H54 (cell line): ENCODE measurements at places on chromosomes 5 and 9.
A peak's percentile ranks its signal among the peaks of the same experiment; 100 is the strongest.

- no peak for DNase-seq
These were observed 760 bp downstream of the NPR3 start for GRCh38 chr5:32711681-32712480.

DNA sequence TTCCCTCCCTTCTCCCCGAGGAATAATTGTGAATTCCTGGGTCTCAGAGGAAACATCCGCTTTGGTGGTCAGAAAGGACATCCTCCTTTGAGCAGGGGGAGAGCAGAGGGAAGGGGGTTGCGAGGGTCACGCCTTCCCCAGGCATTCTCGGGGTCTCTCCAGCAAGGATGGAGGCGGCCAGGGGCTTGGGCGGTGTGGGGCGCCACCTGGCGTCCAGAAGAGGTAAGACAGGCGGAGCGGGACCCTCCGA lies 129.1 kb downstream of the KCNIP1 start:
- DNase-seq: no peak

- DNase-seq: no peak
These were observed 18.9 kb downstream of the NREP start for GRCh38 chr5:111738118-111738517.

DNA sequence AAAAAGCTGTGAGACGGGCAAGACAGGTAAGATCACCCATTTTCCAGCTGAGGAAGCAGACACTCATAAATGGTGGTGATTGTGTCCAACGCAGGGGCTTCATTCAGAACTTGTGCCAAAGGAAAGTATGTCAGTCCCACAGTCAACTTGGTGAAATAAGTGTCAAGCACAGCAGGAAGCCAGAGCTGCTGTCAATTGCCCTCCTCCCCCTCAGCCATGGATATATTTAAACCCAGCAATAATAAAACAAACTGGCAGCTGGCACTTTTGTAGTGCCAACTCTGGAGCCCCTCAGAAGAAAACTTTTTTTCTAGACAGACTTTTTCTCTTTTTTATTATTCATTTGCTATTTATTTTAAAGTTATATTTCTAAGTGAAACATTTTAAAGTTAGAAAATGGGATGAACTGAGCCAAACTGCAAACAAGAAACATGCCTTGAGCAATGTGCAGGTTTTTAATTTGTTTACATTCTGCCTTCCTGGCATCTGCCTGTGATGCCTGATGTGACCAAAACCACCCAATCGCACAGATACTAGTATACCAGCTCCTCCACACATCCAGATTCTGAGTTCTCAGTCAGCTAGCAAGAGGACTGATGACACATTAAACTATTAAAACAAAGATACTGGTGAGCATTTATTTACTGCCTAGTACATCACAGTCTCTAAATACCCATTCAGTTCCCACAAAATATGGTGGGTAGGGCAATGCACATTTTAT lies 17.0 kb downstream of the DMAC1 start:
- DNase-seq: no peak

DNA sequence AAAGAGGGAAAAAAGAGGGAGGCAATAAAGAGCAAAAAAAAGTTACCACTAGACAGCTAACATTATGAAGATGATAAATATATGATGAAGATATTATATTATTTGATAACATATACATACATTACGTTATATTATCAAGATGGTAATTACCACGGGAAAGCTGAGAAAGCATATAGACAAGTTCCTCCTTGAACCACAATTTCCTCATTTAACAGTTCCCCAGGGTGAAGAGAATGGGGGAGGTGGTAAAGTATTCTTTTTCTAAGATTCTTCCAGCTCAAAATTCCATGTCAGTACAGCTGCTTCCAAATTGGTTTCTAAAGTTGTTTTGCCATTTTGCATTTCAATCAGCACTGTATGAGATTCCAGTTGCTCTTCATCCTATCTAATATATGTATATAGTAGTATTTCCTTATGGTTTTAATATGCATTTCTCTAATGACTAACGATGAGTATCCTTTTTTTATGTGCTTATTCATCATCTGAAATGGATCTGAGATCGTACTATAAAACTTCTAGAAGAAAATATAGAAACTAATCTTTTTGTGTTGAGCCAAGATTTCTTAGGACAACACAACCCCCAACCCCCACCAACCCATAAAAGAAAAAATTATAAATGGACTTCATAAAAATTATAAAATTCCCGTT lies 49.5 kb upstream of the C9orf72 start:
- no peak for DNase-seq

DNA sequence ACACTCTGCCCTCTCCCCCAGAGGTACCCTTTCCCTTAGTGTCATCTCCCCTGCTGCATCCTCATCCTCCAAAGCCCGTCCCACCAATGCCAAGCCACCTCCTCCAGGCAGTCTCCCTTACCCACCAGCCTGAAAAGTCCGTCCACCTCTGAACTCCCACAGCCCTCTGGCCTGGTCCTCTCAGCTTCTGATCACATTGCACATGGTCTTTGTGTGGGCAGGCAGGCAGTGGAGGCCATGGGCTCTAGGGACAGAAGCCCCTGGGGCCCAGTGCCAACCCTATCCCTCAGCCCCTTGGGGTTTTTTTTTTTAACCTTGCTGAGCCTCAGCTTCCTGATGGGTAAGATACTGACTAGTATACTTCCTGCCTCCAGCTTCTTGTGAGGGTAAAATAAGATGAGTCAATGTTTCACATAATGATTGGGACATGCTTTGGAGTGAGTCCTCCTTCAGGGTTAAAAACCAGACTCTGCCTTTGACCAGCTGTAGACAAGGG lies 19.4 kb downstream of the CSF1R start:
- peak; percentile 63 for DNase-seq

- no peak for DNase-seq
These were observed 5.4 kb downstream of the GOLM1 start for GRCh38 chr9:86093788-86094555.

DNA sequence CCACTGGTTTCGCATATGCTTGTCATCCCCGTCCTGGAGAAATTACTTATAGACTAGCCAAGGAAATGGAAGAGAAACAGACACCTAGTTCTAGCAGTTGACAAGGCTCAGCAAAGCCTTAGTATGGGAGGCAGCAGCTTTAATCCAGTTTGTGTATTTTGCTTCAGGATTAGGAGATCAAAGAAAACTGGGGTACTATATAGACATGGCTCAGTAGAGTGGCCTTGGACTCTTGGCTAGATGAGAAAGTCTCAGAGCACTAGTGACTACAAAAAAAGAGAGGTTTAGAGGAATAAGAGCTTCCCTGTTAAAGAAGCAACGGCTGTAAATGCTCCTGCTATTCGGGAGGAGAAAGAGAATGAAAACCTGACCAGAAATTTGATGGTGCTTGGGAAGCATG lies 349.1 kb downstream of the CTNND2 start:
- DNase-seq: no peak

GRCh38 chr5:1182633-1183423 lies 18.6 kb upstream of the SLC6A19 start:
- DNase-seq: no peak

DNA sequence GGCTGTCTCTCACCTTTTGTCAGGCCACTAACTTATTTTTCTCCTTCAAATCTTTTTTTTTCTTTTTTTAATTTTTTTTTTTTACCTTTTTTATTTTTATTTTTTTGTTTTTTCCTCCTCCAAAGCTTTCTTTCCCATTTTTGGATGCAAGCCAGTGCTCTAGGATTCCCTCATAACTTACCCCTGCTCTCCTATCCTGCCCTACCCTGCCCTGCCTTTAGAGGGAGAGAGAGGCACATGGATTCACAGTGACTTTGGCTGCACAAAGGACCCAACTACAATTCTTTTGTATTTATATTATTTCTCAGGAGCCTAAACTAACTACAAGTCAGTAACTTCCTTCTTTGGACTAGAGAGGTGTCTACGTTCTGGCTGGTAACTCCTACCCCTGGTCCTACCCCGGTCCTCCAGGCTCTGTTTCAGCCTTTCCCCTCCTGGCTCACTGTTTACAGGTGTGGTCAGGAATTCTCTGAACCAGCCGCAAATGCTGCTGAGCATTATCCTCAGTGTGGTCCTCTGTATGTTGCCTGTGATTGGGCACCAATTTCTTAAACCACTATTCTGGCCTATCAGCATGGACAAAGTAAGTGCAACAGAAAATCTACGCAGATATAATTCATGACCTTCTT lies 8.4 kb upstream of the RUSC2 start:
- DNase-seq: peak; percentile 24

DNA sequence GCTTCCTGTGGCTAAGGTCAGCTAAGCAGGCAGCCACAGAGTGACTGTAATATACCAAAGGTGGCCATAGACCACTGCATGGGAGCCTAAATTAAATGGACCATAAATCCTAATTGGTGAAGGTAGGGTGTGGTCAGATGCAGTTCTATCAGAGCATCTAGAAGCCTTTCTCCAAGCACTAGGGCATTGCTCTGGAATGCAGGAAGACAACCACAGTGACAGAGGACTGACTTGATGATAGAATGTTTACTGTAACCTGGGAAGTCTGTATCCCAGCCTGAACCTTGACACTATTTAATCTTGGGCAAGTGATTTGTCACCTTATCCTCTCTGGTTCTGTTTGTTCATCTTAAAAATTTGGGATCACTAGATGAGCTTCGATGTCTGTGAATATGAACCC lies 2.3 kb downstream of the FBXO38 start:
- no peak for DNase-seq

GRCh38 chr5:55633574-55634208 lies 78.4 kb downstream of the SLC38A9 start:
- DNase-seq: peak; percentile 25

GRCh38 chr9:5354184-5354583 lies 14.5 kb upstream of the RLN1 start:
- no peak for DNase-seq

DNA sequence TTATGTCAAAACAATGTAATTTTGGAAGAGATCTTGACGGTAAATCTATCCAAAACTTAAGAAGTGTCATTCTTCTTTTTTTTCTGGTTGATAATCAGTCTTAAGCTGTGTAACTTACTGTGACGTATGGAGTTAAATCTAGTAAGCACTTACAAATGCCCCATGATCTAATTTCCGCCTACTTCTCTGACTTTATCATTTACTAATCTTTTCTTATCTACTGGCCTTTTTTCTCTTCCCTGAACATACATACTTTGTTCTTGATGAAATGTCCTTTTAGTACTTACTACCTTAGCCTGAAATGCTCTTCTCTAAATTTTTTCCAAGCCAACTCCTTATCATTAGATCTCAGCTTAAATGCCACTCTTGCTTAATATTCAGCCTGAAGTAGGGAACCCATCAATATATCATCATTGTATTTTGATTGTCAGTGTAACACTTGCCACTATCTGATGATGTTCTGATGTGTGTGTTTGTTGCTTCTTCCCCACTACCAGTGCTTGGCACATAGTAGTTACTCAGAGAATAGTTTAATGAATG lies 27.6 kb downstream of the AP3S1 start:
- no peak for DNase-seq

DNA sequence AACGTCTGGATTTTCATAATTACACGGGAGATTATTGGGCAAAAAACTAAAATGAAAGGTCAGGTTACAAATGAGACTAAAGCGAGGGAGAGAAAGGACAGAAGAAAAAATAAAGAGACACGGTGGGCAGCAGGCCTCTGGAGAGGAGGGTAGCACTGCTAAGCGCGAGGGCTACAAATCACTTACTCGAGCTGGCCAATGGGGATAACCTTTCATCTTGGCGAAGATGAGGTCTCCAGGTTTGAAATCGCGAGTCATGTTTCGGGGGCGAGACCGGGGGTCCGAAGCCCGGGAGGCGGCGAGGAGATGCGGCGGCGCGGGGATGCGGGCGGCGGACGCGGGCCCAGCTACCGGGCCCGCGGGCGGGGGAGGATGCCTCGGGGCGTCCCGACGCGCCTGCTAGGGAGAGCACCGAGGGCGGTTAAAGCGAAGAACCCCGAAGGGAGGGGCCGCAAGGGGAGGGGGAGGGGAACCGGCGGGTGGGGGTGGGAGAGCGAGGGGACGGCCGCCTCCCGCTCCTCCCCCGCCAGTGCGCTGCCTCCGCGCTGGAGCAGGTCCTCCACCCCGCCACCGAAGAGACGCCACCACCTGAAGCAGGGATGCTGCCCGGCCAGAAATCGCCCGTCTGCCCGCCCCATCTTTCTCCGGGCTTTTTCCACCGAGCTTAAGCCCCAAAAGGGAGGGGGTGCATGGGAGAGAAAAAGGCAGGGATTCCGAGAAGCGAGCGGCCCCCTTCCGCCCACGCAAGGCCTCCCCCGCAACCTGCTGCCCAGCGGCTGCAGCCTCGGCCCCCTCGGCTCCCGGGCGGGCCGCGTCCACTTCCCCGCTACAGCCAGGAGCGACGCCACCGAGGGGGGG lies 610 bp downstream of the PSIP1 start:
- peak; percentile 31 for DNase-seq

GRCh38 chr5:137176126-137176525 lies 323.0 kb downstream of the SPOCK1 start:
- DNase-seq: no peak

DNA sequence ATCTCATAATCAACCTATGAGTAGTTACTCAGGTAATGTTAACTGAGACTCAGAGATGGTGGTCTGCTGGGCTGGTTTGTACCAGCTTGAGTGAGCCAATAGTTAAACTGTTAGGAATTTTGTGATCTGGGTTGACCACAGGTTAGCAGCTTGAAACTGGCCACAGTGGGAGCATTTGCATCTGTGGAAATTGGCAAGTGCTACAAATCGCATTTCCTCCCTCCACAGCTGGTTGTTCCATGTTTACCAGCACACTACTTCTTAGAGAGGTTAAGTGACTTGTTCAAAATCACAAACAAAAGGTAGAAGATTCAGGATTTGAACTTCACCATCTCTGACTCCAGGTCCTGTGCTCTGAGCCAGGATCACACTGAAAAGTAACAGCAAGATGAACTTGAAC lies 446.9 kb upstream of the CLINT1 start:
- no peak for DNase-seq

GRCh38 chr5:168088410-168089173 lies 202.9 kb upstream of the WWC1 start:
- no peak for DNase-seq

- no peak for DNase-seq
These were observed 35.7 kb upstream of the PPP1R26 start for GRCh38 chr9:135443797-135444425.

GRCh38 chr9:112861638-112862555 lies 28.8 kb downstream of the SLC46A2 start:
- DNase-seq: no peak

DNA sequence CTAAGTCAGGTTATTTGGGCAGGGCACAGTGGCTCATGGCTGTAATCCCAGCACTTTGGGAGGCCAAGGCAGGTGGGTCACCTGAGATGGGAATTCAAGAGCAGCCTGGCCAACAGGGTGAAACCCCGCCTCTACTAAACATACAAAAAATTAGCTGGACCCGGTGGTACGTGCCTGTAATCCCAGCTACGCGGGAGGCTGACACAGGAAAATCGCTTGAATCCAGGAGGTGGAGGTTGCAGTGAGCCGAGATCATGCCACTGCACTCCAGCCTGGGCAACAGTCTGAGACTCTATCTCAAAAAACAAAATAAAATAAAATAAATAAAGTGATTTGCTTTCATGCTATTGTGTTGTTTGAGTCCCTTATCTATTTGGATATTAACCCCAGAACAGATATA lies 8.2 kb upstream of the FBXW2 start:
- DNase-seq: no peak

GRCh38 chr5:156239800-156240199 lies 87.2 kb upstream of the SGCD start:
- no peak for DNase-seq

GRCh38 chr9:1839909-1840308 lies 175.2 kb upstream of the SMARCA2 start:
- no peak for DNase-seq
